Fibroblast of villous mesenchyme (primary cell): ENCODE measurements at places on chromosomes 1 and 21.
A peak's percentile ranks its signal among the peaks of the same experiment; 100 is the strongest.

DNA sequence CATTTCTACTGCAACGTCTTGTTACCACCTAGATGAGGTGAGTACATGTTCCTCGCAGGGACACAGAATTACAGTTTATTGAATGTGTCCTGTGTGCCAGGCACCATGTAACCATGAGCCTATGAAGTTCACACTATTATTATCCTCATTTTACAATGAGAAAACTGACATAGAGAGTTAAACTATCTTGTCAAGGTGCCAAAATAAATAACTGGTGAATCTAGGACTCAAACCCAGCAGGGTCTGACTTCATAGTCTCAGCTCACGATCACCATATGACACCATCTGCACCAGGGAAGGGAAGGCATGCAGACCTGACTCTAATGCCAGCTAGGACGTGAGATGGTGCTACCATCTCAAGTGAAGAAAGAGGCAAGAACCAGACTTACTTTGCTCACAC lies 2.4 kb downstream of the SELE start:
- no peak for DNase-seq

DNA sequence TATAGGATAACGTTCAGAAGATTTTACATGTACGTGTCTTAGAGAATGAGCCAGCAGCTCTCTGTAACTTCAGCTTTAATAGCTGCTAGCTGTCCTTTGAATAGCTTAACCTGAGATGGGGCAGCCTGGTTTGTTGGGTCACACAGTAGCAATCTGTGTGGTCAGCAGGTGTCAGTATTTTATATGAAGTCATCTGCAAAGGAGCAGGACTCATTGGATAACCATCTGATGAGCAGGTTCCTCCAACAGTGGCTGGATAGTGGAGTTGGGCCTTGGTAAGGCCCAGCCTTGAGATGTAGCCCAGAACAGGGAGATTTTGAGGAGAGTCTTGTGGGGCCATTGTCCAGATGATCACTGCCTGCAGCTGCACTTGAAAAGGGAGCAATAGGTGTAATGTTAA lies 6.4 kb downstream of the GSTM5 start:
- no peak for DNase-seq

DNA sequence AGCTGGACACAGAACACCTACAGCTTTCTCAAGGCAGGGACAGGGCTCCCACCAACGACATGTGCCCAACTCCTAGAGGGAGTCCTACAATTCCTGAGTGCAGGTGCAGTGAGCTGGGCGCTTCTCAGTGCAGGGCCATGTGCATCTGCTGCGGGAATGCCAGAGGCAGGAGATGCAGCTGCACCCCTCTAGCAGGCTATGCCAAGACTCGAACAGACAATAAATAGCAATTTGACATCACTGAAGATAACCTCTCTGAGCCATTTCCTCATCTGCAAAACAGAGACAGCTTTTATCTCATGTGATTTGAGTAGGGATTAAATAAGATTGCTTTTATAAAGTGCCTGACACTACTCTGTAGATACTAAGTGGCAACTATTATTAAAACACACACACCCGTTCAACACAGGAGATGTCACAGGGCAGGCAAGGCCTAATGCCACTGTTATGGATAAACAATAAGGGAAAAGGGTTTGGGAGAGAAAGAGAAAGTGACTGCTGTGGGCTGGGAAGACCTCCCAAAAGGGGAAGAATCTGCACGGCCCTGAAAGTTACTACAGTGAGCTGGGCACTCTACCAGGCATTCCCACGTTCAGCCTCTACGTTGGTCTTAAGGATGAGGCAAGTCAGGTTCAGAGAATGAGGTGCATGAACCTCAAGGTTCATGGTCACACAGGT lies 5.7 kb downstream of the SLC9A1 start:
- peak; percentile 47 for DNase-seq

DNA sequence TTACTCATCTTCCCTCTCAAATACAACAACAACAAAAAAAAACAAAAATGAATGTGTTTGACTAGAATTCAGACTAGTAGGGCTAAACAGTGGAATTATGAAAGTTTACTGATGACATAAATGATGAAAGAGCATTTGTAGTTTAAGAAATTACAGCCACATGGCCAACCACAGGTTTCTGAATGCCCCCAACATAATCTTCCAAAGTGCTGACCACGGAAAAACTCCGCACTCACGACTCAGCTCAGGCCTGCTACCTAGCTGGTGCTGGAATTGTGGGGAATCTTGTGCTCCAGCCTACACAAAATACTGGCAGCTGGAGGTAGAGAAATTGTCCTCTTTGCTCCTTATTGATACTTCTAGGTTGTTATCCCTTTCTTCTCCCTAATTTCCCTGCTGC lies 23.6 kb upstream of the TBX15 start:
- no peak for DNase-seq

- no peak for DNase-seq
Measured at GRCh38 chr1:153203130-153203529, at the start of gene LELP1. TSS of gene LELP1 (plus strand) at chr1:153203430. CDS start at chr1:153204708, 1,278 bp downstream.

GRCh38 chr1:179034720-179035119 lies 9.0 kb downstream of the FAM20B start:
- DNase-seq, result peak; percentile 69

DNA sequence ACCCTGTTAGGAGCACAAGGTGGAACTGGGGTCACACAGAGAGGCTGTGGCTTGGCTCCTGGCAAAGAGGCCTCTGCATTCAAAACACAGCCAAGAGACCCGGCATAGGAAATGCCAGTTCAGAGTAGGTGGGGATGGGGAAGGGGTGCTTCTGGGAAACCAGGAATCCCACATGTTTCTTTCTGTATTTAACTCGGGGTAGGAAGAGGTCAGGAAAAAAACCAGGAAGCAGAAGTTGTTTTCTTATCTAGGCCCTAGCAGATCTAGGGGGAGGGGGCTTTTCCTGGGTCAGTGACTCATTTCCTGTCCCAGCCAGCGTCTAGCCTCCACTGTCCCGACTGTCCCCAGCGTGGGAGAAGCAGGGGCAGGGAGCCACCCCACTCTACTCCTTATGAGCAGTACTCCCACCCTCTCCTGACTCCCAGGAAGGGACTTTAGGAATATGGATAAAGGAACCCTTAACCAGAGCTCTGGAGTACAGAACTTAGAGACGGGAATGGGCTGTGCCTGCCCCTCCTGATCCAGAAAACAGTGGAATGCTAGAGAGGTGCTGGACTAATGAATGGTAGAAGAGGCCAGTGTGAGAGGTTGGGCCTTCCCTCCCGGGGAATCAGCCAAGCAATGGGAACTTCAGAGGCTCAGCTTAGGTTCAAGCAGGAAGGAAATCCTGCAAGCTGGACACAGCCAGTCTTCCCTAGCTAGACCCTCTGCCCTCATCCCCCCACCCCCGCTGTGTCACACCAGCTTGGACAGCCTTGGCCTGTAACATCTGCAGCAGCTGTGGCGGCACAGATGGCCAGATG lies 5.7 kb downstream of the FHL3 start:
- DNase-seq, result peak; percentile 89

DNA sequence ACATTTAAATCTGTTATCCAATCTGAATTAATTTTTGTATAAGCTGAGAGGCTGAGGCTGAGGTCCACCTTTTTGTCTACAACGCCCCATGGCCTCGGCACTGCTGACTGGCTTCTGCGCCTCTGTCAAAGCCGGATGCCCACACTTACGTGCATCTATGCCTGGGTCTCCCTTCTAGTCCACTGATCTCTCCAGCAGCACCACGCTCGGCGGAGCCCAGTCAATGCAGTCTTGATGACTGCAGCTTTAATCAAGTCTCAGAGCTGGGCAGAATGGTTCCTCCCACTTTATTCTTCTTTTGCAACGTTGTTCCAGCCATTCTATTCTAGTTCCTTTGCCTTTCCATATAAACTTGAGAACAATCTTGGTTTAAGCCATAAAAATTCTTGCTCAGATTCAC lies 9.4 kb downstream of the PRDM15 start:
- no peak for DNase-seq

DNA sequence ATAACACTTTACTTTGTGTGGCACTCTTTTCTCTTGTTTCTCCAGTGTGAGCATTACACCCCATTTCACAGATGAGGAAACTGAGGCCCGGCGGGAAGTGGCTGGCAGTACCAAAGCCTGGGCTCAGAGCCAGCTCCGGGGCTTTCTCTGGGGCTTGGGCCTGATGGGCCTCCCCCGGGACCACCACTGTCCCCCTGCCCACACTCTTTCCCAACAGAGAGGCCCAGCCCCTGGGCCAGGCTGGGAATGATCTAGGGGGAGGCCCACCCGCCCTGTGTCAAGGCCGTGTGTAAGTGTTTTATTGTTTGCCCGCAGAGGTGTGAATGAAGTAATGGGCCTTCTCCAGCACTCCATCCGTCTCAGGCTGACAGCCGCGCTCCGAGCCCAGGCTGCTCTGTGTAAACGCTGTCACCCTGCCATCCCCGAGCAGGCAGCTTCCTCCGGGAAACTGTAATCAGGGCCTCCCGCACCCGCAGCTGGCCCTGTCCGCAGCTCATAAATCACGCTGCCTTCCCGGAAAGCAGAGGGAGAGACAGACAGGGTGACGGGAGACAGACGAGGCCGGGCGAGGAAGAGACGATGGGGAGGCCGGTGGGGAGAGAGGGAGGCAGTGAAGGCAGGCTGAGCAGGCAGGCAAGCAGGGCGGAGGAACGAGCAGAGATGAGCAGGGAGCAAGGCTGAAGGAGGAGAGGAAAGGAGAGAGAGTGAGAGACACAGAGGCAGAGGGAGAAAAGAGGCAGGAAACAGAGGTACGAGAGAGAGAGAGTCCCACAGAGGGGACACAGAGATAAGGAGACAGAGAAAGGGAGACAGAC lies 109.7 kb upstream of the ZBTB40 start:
- DNase-seq, result peak; percentile 61

DNA sequence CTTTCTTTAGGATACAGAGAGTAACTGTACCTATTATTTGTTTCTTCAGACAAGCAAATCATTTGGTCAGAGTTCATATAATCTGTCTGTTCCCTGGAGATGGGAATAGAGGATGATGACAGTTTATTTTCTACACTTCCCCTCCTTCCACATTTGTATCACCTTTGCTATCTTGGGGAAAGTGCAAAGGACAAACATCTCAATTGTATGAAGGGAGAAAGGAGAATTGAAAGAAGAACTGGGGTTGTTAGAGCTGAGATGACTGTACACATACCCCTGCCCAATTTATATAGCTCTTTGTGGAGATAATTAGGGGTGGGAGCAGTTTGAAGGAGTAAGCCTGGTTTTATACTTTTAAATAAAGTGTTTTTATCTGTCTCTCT lies 14.0 kb downstream of the POLR3GL start:
- DNase-seq, result no peak

- no peak for DNase-seq
Measured at GRCh38 chr1:12460121-12460520, 157.9 kb downstream of the DHRS3 start.

- no peak for DNase-seq
Measured at GRCh38 chr1:215113776-215114153, 31.2 kb downstream of the KCNK2 start.
